A549 treated with CpdA at 1 μM for 4 hours (cell line): ENCODE measurements at places on chromosomes 4 and X. TPM values are rescaled to one million over a fixed set of nuclear protein-coding genes. Genes with fewer than 3 reads are reported as not detected.

Gene RHOXF2
- not detected in 5 replicates for total RNA-seq

Gene TRMT44
- 5.2 to 6.7 TPM (median 5.9 TPM) in 5 replicates for total RNA-seq

Gene GNRHR
- total RNA-seq = not detected in 5 replicates

Gene NXF2
- not detected in 5 replicates for total RNA-seq

Gene CASK
- 20.0 to 23.4 TPM (median 21.6 TPM) in 5 replicates for total RNA-seq

Gene SOD3
- total RNA-seq = not detected in 5 replicates
